Activated naive CD4-positive, alpha-beta T cell treated with anti-CD3 and anti-CD28 coated beads, Interleukin-2, amount 10 ng/mL, durations not matched to agents 7 days and 5 days (primary cell): ENCODE measurements at places on chromosomes 3 and 15.

DNA sequence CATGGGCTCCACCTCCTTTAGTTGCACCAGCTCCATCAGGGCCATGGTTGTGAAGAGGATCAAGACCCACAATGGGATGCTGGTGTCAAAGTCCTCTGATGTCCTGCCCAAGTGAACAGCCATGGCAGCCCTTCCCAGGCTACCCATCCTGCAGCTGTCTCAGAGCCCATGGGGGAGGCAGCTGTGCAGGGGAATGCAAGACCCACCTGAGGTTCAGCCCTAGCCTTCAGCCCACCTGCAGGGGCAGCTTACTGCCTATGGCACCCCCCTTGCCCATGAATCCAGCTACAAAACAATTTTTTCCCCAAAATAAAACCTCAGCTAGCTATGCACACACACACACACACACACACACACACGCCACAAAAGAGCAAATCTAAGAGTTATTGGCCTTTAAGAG lies 48.2 kb upstream of the POU1F1 start:
- H3K4me1 ChIP-seq: no peaks in the 10 kb centered on the region
- no peaks in the 10 kb centered on the region for H3K27me3 ChIP-seq
- H3K36me3 ChIP-seq: no peaks in the 10 kb centered on the region
- no peak for DNase-seq
- H3K27ac ChIP-seq: no peak overlapping the region
- no peak overlapping the region for H3K4me3 ChIP-seq

DNA sequence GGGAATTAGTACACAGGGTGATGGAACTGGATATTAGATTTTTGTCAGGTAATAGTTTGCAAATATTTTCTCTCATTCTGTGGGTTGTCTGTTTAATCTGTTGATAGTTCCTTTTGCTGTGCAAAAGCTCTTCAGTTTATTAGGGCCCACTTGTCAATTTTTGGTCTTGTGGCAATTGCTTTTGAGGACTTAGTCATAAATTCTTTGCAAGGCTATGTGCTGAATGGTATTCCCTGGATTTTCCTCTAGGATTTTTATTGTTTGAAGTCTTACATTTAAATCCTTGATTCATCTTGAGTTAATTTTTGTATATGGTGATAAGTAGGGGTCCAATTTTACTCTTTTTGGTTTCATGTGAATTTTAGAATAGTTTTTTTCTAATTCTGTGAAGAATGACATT lies 111.3 kb downstream of the ARRDC4 start:
- no peak overlapping the region for H3K27ac ChIP-seq
- H3K27me3 ChIP-seq: no peaks in the 10 kb centered on the region

- peaks cover 55% of the 10 kb centered on the region for H3K27me3 ChIP-seq
- peaks cover 22% of the 10 kb centered on the region for H3K4me1 ChIP-seq
- H3K4me3 ChIP-seq: peak overlapping the region; percentile 74
- no peak for DNase-seq
Measured at GRCh38 chr15:40366457-40367370, 8.7 kb downstream of the DISP2 start.

DNA sequence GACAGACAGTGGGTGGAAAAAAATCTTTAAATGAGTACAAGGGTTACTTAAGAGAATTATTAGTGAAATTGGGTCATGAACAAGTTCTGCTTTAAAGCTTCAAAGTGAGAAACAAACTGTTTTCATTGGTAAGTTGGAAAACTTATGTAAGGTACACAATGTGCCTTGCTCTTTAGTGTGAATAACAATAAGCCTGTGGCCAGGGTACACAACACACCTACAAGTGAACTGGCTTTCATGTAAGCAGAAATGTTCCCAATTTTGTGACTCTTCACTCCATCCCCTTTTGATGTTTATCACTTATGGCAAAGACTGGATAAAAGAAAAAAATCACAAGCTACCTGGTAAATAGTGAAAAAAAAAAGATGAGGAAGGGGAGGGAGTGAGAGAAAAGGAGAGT lies 253.7 kb downstream of the ZBTB20 start:
- no peak for DNase-seq
- no peaks in the 10 kb centered on the region for H3K4me1 ChIP-seq
- no peaks in the 10 kb centered on the region for H3K27me3 ChIP-seq
- no peak overlapping the region for H3K27ac ChIP-seq

- H3K36me3 ChIP-seq: no peaks in the 10 kb centered on the region
- DNase-seq: peak; percentile 43
- peaks cover 19% of the 10 kb centered on the region for H3K27me3 ChIP-seq
- H3K4me3 ChIP-seq: no peak overlapping the region
- H3K27ac ChIP-seq: no peak overlapping the region
Measured at GRCh38 chr3:184129012-184129411, 6.1 kb upstream of the EIF2B5 start.

GRCh38 chr15:64037116-64037515 lies 9.2 kb downstream of the DAPK2 start:
- DNase-seq: no peak
- H3K4me3 ChIP-seq: no peak overlapping the region
- H3K36me3 ChIP-seq: no peaks in the 10 kb centered on the region
- peaks cover 10% of the 10 kb centered on the region for H3K27me3 ChIP-seq
- H3K27ac ChIP-seq: no peak overlapping the region
- peaks cover 3% of the 10 kb centered on the region for H3K4me1 ChIP-seq

DNA sequence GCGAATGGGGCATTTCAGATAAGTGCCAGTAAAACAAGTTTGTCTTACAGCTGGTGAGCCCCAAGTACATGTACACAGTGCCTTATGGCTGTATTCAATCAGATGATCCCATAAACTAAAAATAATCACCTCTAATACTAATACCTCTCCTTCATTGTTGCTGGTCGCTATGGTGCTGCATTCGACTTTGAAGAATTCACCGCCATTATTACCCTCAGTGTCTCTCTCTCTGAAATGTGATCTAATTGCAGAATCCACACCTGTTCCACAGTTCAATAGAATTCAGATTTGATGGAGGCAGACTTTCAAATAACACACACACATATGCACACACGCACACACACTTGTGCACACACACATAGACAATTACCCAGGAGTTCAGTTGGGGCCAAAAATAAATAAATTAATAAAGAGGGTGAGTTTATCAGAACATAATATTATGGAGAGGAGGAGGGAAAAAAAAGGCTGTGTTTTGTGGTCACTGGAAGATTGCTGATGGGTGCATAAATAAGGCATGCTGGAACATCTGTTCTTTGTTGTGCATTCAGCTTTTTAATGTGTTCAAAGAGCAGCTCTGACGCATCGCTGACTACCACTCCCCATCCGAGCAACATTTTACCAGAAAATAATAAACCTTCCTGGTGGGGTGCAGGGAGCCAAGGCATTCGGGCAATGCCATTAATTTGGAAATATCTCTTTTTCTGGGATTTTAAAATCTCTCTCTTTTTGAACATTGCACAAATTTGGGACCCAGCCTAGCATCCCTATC lies 235.7 kb downstream of the SATB1 start:
- peaks cover 5% of the 10 kb centered on the region for H3K27me3 ChIP-seq
- no peak for DNase-seq
- H3K36me3 ChIP-seq: no peaks in the 10 kb centered on the region
- no peak overlapping the region for H3K27ac ChIP-seq
- H3K4me1 ChIP-seq: no peaks in the 10 kb centered on the region

DNA sequence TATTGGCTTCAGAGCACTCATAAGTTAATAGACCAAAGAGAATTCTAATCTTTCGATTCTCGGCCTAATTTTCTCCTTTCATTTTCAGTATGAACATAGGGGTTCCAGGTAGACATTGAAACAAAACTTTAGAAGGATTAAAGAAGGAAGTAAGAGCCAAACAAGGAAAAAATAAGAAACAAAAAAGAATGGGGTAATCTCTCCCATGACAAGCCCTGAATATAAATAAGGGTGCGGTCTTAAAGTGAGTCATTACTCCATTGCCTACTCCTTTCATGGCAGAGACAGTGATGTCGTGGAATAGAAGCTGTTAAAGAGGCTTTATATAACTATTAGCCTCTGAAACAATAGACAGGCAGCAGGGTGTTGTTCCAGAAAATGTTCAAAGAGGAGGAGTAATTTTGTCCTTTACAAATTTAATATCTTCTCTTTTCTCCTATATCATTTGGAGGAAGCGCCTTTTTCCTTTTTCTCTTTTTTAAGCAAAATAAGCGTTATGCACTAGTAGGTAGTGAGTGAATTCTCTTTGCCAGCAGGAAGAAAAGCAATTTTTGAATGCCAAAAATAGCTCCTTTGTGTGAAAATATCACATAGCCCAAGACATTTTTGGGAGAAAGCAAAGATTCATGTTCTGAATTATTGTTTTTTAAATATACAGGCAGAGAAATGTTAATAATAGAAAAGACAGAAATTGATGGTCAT lies 607.9 kb upstream of the KCNMB2 start:
- no peak for DNase-seq
- H3K4me3 ChIP-seq: no peak overlapping the region
- no peaks in the 10 kb centered on the region for H3K36me3 ChIP-seq
- no peaks in the 10 kb centered on the region for H3K27me3 ChIP-seq
- H3K4me1 ChIP-seq: no peaks in the 10 kb centered on the region

DNA sequence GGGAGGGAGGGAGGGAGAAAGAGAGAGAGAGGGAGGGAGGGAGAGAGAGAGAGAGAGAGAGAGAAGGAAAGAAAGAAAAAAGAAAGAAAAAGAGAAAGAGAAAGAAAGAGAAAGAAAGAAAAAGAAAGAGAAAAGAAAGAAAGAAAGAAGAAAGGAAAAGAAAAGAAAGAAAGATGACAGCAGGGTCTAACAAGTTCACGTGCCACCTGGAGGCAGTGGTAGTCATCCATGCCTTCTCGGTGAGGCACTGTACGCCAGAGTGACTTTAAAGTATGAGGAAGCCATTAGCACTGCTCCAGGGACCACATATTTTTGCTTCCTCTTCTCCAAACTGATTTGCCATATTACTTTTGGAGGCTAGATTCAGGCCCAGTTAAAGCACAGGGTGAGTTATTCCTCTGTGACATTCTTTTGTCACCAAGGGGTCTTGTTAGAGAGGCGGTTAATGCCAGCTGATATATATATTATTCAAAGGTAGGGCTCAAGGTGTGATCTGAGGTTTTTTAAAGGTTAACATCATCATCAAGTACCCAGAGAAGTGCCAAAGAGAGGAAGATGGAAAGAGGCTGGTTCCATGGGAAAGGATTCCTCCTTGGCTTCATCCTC lies at the start of gene HTR3D:
HTR3D (plus strand) TSS at position 556 of the 606 bp plus-strand sequence; CDS start at position 556, 0 bp downstream.
- no peak within 1 kb of the TSS for H3K4me3 ChIP-seq
- peaks cover 28% of the 10 kb centered on the region for H3K27me3 ChIP-seq
